Fibroblast of skin of back (primary cell): ENCODE measurements at places on chromosomes 6 and 20.
A peak's percentile ranks its signal among the peaks of the same experiment; 100 is the strongest.

DNA sequence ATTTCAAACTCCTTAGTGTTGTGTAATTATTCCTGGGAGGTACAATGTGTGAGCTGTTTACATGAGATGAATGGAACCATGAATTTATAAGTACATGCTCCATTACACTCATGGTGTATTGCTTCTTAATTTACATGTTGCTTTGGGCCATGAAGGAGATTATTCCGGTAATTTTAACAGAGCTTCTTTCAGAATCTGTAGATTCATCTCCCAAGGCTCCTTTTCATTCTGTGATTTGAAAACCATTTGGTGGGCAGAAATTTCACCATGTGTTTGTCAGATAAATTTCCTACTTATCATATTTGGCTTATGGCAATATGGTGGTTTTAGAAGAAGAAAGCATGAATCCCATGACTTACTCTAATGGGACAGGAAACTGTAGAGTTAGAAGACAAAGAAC is 421.6 kb upstream of the EYS start:
- DNase-seq, result no peak

DNA sequence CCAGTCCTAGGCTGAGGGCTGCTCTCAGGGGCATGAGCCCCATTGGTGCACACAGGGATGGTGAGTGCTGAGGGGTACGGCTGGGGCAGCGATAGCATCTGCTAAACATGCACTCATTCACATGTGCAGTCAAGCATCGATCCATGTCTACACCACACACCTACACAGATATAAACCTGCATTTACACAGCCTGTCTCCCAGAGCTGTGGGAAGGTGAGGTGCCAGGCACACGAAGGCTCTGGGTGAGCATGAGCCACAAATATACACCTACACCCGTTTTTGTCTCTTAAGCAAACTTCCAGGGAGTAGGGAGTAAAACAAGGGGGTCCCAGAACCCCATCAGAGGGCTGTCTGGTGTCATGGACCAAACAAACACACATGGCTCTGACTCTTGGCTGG is 99.3 kb downstream of the GRM4 start:
- DNase-seq, result no peak

- no peak for DNase-seq
Measured at GRCh38 chr6:25352285-25352684, 73.1 kb downstream of the CARMIL1 start.

- no peak for DNase-seq
Measured at GRCh38 chr20:45410887-45411286, 2.8 kb downstream of the DBNDD2 start.

DNA sequence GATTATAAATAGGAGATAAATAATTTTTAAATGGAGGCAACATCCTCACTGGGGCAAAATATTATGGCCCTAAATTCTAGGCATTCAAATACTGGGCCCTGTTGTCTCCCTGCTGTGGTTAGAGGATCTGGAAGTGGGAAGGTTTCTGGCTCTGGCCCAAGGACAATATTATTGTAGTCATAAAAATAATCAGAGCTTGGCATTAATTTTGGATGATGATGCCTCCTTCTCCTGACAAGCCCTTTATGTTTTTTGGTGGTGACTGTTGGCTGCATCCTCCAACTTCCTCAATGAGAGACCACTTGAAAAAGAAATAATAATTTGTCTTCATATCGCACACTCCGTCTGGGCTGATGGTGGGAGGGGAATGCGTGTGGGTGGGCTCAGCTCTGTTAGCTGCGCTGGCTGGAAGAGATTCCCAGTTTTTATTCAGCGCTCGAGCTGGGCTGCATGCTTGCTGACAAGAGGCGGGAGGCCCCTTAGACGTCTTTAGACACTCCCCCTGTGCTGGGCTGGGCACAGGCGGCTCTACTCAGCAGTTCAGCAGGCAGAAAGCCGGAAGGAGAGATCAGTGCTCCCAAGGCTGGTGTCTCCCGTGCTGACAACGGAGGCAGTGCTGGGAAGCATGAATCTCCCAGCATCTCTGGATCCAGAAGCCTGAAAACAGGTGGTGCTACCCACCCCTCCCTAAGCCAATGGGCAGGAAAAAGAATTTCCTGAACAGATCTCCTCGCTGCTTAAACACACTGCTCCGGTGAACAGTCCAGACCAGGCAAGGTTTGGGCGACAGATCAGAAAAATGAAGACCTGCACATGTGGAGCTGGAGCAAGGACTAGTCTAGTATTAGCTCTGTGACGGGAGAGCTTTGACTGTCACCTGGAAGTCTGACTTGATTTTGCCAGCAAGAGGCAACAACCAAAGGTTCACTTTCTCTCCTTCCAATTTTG is 97.7 kb downstream of the SYCP2 start:
- peak; percentile 67 for DNase-seq

GRCh38 chr6:19668710-19669109 is 168.5 kb upstream of the ID4 start:
- DNase-seq, result peak; percentile 76

GRCh38 chr6:158073776-158074175 is 92.1 kb downstream of the SYNJ2 start:
- DNase-seq, result no peak

DNA sequence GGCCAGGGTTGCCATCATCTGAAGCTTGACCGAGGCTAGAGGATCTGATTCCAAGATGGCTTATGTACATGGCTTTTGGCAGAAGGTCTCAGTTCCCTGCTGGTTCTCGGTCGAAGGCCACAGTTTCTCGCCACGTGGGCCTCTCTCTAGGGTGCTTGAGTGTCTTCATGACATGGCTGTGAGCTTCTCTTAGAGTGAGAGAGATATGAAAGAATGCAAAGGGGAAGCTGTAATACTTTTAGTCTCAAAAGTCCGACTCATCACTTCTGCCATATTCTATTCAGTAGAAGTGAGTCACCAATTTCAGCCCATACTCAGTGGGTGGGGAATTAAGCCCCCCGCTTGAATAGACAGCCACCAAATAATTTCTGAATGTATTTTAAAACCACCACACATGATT is 94.2 kb downstream of the UTRN start:
- peak; percentile 86 for DNase-seq

DNA sequence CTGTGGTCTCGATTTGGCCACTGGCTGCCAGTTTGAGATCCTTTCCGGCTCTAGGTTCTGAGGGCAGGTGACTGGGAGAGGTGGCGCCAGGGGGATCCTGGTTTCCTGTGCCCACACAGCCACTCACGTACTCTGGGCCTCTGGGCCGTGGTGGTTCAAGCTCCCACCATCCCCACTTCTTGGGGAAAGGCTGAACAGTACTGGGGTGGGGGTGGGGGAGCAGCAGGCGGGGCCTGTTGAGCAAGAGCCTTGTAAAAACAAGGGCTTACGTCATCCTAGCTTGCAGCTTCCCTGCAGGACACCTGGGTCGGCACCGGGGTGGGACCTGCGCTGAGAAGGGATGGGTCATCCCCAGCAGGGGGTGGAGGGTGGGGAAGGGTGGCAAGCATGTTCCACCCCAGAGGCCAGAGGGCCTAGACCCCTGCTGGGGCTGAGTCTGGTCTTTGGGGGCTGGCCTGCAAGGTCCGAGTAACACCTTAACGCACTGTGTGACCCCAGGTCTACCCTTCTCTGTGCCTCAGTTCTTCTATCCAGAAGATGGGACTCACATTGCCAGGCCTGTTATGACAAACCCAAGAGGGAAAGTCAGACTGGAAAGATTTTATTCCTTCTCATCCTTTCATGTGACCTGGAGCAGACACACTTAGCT is 3.1 kb upstream of the CEBPB start:
- DNase-seq, result peak; percentile 23

DNA sequence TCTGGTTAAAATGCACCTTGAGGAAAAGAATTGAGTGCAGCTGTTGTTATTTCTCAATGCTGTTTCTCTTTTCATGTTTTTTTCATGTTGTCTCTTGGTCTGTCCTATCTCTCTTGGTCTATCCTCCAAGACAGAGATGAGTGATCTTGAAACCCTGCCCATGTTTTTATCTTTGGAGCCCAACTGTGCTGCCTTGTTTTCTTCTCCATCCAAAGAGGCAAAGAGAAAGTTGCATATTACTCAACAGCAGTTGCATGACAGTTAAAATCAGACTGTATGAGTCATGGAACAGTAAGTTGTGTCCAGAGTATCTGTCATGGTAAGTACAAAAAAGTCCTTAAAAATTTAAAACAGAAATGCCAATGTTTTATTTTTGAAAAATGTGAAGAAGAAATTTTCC is 26.2 kb downstream of the BCAS1 start:
- peak; percentile 87 for DNase-seq

DNA sequence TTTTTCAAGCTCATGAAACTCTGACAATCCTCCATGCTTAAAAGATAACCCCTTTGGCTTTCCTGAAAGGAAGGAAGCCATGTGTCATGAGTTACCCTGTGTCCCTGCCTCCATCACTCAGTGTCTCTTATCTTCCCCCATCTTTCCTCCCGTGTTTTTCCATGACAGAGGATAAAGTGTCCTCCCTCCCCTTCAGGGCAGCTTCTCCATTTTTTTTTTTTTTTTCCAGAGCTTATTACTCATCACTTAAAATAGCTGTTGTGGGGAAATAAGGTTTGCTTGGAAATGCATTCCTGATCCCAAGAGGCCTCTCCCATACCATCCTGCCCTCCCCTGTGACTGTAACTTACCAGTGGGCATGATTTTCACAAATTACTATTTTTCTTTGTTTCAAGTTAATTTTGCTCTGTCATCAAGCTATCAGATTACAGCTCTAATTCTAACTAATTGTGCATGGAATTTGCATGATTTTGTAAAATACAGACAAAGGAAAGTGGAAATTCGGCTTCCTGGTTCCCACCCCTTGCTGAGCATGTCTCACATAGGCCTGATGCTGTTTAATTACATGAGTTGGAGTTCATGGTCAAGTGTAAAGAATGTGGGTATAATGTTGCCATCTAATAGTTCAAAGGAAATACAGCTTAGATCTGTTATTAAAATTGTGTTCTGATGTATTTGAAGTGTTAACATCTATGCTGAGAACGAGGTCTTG is 614.5 kb upstream of the FLRT3 start:
- peak; percentile 87 for DNase-seq

- DNase-seq, result peak; percentile 72
Measured at GRCh38 chr20:49821870-49822331, 9.3 kb downstream of the SLC9A8 start.

DNA sequence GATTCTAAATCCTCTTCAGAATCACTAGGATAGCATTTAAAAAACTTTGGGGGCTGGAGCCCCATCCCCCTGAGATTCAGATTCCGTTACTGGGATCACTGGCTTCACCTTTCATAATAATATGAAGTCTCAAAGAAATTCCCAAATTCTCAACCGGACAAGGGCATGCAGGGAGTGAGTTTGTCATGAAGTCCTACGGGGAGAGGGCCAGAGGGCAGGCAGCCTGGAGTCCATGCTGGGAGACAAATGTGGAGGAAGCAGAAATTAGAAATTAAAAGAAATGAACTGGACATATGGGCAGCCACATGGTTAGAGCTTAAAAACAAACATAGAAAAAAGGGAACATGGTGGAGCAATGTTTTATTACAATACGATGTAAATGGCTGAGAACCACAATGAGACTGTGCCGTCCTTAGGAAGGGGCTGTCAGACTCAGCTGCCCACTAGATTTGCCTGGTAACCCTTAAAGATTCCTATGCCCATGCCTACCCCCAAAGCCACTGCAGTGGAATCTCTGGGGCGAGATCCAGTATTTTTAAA is 142.6 kb downstream of the CEBPB start:
- no peak for DNase-seq

GRCh38 chr6:21098744-21099143 is 494.8 kb upstream of the SOX4 start:
- DNase-seq, result no peak

- peak; percentile 39 for DNase-seq
Measured at GRCh38 chr6:129181001-129181400, 298.1 kb downstream of the LAMA2 start.

GRCh38 chr6:121042766-121043165 is 291.5 kb downstream of the TBC1D32 start:
- no peak for DNase-seq

DNA sequence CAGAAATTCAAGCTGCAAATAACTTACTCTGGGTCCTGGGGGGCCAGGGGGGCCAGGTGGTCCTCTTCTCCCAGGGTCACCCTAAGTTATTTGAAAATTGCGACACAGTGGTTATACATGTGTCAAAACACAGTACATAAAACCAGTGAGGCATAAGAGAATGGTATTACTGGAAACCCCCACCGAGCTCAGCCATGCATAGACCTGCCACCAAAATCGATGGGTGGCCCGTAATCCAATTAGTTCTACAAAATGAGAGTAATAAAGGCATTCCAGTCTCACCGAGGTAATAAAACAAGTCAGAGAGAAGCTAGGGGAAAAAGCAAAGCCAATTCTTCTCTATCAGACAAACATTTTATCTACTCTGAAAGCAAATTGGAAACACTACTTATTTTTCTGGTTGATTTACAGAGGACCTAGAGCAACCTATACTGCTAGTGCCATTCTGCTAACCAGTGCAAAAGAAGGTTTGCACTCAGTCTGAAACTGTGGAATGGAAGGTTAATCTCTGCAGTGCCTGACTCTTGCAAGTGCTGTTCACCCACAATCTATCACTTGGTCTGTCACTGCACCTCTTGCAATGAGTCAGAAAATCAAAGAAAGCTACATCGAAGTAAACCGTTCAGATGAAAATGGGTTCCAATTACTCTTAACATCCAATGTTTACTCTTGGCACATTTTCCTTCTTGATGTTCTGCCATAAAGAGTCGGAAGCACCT is 32.4 kb downstream of the COL9A1 start:
- DNase-seq, result no peak

GRCh38 chr6:52574709-52575501 is 2.0 kb downstream of the TRAM2 start:
- DNase-seq, result peak; percentile 85

- peak; percentile 50 for DNase-seq
Measured at GRCh38 chr6:139577124-139577762, 202.8 kb upstream of the CITED2 start.
